Activated CD4-positive, alpha-beta T cell treated with anti-CD3 and anti-CD28 coated beads for 48 hours (primary cell): ENCODE measurements at places on chromosomes 16 and 17.
A peak's percentile ranks its signal among the peaks of the same experiment; 100 is the strongest.

DNA sequence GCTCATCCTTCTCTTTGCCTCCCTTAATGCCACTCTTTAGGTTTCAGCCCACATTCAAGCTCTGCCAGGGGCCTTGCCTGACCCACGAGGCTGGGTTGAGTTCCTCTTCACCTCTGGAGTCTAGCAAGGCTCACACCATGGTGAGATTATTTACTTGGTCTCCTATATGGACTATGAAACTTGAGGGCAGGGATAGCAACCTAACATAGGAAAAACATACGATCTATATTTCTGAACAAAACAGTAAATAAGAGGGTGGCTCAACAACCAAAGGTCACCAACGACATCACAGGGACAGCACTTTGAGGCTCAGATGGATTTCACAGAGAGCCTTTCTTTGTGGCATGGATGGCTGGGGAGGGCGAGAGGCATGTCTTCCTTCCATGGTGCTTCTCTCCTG is 197.0 kb downstream of the MAF start:
- DNase-seq, result no peak

DNA sequence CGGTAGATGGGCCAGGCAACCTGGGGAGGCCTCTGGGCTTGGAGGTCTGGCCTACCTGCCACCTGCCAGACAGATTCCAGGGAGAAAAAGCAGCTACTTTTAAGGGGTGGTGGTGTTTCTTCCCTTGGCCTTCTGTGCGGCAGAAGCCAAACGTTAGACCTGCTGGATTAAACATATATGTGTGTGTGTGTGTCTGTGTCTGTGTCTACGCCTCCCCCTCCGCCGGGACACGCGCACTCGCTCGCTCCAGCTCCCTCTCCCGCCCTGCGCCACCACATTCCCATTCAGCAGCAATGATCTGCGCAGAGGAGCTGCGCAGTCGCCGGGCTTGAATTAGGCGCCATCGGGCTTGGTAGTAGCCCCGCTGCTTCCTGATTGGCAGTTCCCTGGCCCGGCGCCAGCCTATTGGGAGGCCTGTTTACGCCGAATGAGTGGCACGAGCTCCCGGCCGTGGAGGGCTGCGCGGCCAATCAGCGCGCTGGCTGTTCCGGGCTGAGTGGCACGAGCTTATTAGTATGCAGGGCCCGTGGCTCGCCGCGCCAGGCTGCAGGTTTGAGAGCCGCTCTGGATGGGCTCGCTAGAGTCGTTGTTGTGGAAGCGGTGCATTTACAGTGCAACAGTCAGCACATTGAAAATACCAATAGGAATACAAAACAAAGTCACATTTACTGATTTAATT is at the start of gene BAHCC1:
TSS of gene BAHCC1 (plus strand) at position 537 of the 679 bp plus-strand sequence. CDS start 4,283 bp downstream, outside the sequence.
- DNase-seq, result peak; percentile 98

GRCh38 chr16:59899940-59900339 is 1165.8 kb upstream of the GOT2 start:
- DNase-seq, result no peak

DNA sequence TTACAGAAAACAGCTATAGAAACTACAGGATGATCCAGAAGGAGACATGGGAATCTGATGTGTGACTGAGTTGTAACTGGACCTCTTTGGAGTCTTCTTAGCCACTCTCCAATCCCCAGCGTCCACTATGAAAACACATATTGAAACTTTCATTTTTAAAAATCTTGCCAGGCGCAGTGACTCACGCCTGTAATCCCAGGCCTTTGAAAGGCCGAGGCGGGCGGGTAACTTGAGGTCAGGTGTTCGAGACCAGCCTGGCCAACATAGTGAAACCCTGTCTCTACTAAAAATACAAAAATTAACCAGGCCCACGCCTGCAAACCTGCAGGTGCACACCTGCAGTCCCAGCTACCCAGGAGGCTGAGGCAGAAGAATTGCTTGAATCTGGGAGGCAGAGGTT is 53.3 kb downstream of the HIC1 start:
- DNase-seq, result no peak

- DNase-seq, result no peak
Observed at GRCh38 chr17:28862561-28862960, 7.7 kb downstream of the ERAL1 start.

GRCh38 chr17:61750656-61751055 is 112.7 kb downstream of the BRIP1 start:
- no peak for DNase-seq

- no peak for DNase-seq
Observed at GRCh38 chr17:50681263-50682200, 26.2 kb downstream of the ANKRD40 start.

- DNase-seq, result no peak
Observed at GRCh38 chr16:66292241-66292935, 74.1 kb upstream of the CDH5 start.

DNA sequence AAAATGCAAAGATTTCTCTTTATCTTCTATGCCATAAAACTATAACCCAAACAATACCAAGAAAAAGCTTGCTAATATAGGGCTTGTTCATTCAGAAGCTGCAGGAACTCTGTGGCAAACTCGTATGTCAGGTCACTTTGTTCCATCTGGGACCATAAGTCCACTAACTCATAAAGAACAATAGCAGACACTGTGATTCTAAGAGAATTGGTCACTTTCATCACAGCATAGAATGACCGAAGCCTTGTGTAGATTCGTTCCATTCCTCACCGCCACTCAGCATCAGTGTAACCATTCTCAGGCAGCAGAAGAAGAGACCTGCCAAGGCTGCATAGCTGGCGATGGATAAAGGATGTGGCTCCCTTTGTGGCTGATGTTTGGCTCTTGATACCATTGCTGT is 30.3 kb upstream of the VAT1L start:
- no peak for DNase-seq

GRCh38 chr17:73281928-73282327 is 20.2 kb upstream of the CPSF4L start:
- DNase-seq, result no peak

DNA sequence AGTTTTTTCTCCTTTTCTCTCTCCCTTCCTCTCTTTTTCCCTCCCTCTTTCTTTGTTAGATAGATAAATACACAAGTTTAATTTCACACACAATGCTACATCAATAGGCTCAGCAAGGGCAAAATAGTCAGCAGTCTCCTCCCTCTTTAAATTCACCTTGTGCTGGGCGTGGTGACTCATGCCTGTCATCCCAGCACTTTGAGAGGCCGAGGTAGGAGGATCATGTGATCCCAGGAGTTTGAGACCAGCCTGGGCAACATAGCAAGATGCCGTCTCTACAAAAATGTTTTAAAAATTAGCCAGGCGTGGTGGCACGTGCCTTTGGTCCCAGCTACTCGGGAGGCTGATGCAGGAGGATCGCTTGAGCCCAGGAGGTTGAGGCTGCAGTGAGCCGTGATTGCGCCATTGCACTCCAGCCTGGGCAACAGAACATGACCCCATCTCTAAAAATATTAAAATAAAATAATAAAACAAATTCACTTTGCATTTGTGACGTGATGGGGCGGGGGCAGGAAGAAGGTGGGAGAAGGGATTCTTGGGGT is 27.4 kb downstream of the IL21R start:
- peak; percentile 11 for DNase-seq

GRCh38 chr17:64216338-64217248 is 46.5 kb downstream of the TEX2 start:
- DNase-seq, result no peak

GRCh38 chr16:3115561-3115960 is 3.2 kb downstream of the ZNF205 start:
- no peak for DNase-seq

DNA sequence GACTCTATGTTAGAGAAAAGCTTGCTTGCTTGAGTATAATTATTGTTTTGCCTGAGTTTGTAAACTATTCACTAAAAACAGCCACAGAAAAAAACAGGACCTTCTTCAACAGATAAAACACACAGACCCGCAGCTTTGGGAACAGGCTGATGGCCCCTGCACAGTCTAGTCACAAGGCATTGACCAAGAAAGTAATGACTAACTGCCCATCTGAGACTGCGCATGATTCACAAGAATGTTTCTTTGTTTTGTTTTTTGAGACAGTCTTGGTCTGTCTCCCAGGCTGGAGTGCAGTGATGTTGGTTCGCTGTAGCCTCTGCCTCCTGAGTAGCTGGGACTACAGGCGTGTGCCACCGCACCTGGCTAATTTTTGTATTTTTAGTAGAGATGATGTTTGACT is 2.8 kb upstream of the ZKSCAN2 start:
- no peak for DNase-seq

DNA sequence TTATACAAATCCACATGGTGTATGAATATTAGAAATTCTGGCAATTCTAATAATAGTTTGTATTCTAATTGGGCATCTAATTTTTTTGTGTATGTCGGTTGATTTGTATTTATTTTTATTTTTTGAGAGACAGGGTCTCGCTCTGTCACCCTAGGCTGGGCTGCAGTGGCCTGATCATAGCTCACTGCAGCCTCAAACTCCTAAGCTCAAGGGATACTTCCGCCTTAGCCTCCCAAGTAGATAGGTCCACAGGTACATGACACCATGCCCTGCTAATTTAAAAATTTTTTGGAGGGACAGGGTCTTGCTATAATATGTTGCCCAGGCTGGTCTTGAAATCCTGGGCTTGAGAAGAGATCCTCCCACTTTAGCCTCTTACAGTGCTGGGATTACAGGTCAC is 104.6 kb downstream of the TRIM37 start:
- no peak for DNase-seq

DNA sequence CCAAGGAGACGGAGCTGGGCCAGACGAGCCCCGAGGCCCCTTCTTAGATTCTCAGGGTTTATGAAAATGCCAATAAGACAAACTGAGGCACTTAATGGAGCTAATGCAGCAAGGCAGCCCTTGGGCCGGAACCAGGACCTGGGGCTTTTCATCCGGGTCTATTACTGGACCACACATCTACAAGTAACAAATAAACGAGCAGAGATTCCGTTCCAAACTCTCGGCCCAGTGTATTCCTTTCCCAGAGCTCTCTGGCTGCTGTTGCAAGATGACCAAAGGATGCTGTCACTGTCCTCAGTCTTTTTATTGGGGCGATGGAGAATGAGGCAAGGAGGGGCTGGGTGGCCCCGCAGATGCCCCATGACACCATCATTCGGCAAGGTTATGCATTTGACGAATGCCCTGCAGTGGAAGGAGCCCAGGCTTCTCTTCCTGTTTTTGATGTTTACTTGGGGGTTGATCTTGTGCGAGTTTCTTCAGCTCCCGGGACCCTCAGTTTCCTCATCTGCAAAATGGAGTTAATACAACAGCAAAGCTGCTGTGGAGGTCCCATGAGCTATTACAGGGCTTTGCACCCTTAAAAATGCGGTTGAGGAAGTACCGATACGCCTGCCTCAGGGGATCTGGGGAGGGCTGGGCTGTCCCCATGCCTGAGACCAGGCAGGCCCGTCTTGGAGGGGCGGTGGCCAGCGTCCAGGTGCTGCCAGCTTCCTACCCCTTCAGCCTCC is 1.1 kb upstream of the NTN1 start:
- DNase-seq, result no peak

- no peak for DNase-seq
Observed at GRCh38 chr17:8793649-8794048, 5.5 kb downstream of the MFSD6L start.

DNA sequence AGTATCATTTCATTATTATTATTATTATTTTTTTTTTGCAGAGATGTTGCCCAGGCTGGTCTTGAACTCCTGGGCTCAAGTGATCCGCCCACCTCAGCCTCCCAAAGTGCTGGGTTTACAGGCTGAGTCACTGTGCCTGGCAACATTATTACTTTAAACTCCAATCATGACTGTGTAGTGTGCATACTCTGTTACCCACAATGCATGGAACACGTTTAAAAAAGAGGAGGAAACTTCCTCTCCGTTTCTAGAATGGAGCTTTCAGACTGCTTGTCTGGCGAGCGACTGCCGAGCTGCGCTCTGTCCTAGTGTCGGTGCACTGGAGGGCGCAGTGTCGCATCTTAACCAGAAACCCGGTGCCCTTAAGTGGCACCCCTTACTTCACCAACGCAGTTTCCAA is 22.1 kb upstream of the FASN start:
- peak; percentile 48 for DNase-seq
